Stimulated activated CD4-positive, alpha-beta T cell treated with anti-CD3 and anti-CD28 coated beads, Interleukin-4, amount 100 ng/mL, for 48 hours (primary cell): ENCODE measurements at places on chromosomes 6 and 20.

DNA sequence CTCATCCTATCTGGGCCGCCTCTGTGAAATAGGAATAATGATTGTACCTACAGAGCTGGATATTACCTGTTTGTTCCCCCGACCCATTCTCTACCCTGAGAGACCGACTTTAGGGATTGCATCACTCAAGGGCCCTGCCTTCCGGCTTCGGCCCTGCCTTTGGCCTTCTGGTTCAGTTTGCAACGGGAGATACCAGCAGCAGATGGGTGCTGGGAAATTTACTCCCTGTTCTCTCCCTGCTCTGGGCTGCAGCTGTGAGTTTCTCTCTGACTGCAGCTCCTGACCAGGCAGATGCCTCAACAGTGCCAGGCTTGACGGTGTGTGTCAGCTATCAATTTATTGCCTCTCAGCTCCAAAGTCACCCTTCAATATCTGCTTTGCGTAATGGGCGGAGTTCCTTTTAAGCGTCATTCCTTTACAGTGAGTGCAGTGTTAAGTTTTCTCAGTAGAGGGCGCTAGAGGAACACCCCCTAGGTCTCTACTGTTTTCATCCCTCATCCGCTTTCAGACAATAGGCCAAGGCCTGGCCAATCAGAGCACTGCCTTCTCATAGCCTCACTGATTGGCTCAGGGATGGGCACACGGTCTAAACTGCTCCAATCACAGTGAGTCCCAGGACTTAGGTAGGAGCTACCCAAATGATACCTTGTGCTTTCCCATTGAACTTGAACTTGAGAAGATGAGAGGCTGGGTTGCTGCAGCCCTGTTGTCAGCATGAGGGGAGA is 30.0 kb downstream of the KCNG1 start:
- peak; percentile 37 for DNase-seq

GRCh38 chr6:150142097-150142669 is 661 bp upstream of the PPP1R14C start:
- no peak for DNase-seq

- DNase-seq: no peak
Observed at GRCh38 chr6:683742-684440, 9.0 kb downstream of the EXOC2 start.

DNA sequence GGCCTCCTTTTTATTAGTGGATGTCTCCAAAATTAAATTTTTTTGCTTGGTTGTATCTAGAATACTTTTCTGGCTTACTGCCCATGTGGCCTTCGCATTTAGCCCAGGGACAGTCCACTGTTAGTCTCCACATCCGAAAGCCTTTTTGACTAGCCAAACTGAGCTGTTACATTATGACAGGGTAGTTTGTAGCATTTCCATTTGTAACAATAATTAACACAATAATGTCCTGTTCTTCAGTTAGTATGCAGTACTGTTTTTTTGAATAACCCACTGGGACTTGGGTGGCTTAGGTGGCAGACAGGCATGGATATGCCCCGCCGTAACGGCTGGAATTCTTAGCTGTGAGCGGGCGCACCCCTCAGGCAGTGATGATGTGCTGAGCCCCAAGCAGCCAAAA is 12.7 kb upstream of the BTN3A2 start:
- no peak for DNase-seq

- DNase-seq: no peak
Observed at GRCh38 chr6:133571681-133572080, 317.2 kb upstream of the TCF21 start.

DNA sequence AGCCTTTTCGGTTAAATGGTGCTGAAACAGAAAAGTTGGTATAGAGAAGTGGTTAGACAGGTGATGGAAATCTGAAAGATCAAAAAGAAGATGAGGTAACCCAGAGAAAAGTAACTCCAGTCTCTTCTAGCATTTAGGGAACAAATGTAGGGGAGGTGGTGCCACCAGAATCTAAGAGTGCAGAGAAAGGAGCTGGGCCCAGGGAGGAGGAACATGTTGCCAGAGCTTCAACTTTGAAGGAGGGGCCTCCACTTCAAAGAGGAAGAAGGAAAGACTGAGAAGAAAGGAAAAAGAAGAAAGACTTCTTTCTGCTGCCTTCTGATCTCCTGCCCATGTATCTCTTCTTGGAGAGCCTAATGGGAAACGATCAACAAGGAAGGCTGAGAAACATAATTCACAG is 23.5 kb upstream of the ATRN start:
- DNase-seq: no peak

DNA sequence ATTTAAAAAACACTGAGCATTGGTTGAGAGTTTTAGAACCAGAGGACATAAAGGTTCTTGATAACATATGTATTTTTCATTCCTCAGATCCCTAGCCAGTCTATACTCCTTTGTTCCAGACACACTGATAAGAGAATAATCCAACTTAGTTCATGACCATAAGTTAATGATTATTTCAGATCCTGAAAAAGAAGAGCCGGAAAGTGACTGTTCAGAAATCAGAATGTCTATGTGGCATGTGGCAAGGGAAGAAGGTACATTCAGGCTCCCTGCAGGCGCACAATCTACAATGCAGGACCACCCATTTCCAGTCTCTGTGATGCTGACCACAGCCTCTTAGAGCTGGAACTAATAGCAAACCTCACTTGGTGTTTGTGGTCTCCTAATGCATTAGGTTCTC is 666.7 kb upstream of the AGPAT4 start:
- DNase-seq: no peak

DNA sequence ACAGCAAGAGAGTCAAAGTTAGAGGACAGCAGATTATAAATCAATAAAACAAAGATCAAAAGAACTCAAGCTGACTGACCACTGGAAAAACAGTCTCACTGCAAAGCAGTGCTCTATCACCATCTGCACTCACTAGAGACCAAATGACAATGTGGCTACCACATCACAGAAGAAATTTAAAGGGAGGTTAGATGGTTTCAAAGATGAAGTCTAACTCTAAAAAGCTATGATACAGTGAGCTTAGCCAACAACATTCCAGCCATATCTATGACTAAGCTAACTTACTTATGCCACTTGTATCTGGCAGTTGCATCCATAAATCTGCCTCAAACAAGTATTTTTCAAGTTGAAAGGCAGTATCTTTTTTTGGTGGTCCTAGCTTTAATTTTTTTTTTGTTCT is 68.6 kb downstream of the ARHGAP18 start:
- no peak for DNase-seq
